ENCODE measurements at places on chromosomes 7 and 10.
A peak's percentile ranks its signal among the peaks of the same experiment; 100 is the strongest.

GRCh38 chr7:77680266-77680665 is 16.0 kb upstream of the RSBN1L start:
- no peak for DNase-seq

DNA sequence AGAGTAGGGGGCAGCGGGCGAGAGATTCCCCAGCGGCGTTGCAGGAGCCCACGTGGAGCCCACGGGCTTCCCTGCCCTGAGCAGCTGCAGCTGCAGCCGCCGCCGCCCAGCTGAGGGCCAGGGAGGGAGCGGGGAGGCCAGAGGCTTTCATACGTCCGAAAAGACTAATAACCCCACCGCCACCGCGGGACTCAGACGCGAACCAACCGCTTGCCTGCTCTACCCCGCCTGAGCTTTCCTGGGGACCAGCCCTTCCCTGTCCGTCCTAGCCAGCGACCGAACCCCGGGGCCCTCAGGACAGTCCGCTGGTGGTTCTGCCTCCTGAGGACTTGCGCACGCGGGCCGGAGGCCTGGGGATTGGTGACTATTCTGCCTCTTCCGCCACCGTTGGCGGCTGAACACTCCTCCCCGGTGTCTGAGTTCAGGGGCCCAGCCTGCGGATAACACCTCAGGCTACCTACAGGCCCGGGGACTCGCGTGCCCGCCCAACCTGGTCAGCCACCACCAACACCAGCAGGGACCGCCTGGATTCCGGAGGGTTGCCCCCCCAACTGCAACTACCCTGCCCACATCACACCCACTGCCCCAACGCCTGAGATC is 18.4 kb downstream of the IFT22 start:
- DNase-seq, result no peak

DNA sequence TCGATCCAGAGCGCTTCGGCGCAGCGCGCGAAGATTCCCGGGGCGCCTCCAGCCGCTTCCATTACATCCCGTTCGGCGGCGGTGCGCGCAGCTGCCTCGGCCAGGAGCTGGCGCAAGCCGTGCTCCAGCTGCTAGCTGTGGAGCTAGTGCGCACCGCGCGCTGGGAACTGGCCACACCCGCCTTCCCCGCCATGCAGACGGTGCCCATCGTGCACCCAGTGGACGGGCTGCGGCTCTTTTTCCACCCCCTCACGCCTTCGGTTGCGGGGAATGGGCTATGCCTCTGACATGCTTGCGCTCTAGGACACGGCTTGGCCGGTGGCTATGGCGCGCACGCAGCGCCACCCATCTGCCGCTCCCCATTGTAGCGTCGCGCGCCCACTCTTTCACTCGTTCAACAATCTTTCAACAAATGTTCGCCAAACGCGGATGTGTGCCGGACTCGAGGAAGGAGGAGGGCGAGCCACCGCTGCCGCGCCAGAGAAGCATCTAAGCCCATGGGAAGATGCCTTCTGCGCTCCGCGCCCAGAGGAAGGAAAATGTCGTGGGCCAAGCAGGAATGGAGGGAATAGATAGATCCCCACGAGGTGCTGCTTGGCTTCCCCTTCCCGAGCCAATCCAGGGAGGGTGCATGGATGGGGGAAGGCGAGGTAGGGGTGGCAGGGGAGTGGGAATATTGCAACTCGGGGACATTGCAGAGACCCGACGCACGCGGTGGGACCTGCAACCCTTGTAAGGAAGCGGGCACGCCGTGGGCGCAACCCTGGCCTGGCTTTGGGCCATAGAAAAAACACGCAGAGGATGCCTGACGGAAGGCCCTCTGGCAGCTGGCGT is 5.1 kb upstream of the CYP26A1 start:
- peak; percentile 46 for DNase-seq

GRCh38 chr7:46744957-46745706 is 824.1 kb upstream of the IGFBP3 start:
- no peak for DNase-seq

- no peak for DNase-seq
Measured at GRCh38 chr7:23490357-23491135, 20.3 kb upstream of the IGF2BP3 start.

GRCh38 chr7:158910254-158911053 is 54.1 kb downstream of the DYNC2I1 start:
- DNase-seq, result no peak

DNA sequence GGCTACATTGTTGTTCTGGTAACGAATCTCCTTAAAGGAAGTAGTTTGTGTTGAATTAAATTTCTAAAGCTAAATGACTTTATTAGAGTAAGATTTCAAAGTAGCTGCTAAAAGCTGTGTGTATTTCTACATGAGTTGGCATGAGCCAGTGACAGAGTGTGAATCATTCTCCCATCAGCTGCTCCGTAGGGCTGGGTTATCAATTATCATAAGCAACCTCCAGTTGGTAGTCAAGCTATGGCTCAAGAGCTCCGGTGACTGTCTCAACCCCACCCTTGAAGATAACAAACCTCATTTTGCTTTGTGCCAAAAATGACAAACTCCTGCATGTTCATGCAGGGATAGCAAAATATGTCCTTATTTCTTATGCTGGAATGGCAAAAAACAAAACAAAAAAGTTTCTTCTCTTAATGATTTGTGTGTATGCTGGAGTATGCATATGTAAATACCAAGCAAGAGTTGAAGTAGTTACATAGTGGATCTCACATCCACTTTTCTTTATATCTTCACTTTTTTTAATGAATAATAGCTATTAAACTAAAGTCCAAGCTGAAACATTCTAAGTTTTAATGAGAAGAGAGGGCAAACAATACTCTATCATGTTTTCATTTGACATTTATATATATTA is 249.4 kb downstream of the CACNA2D1 start:
- peak; percentile 66 for DNase-seq

GRCh38 chr10:90998733-90999511 is 78.0 kb upstream of the ANKRD1 start:
- no peak for DNase-seq

DNA sequence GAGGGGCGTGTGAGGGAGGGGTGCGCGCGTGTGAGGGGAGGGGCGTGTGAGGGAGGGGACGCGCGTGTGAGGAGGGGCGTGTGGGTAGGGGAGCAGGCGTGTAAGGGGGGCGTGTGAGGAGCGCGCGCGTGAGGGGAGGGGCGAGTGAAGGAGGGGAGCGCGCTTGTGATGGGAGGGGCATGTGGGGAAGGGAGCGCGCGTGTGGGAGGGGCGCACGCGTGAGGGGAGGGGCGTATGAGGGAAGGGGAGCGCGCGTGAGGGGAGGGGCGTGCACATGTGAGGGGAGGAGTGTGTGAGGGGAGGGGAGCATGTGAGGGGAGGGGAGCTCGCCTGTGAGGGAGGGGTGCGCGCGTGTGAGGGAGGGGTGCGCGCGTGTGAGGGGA is 19.1 kb downstream of the MXI1 start:
- DNase-seq, result peak; percentile 96

DNA sequence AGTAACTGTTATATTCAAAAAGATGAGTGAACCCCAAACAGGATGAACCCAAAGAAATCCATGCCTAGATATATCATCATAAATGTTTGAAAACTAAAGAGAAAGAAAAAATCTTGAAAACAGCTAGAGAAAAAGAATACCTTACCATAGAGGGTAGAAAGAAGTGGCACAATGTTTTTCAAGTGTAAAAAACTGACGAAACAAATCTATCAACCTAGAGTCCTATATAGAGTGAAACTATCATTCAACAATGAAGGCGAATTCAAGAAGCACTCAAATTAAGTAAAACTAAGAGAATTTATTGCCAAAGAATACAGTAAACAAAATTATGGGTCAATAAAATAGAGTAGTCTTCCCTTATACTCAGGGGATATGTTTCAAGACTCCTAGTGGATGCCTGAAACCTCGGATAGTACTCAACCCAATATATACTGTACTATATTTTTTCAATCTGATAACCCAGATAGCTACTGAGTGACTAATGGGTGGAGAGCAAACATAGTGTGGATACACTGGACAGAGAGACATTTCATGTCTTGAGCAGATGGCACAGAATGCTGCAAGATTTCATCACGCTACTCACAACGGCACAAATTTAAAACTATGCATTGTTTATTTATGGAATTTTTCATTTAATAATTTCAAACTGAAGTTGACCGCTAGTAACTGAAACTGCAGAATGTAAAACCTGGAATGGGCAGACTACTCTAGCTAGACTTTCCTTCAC is 52.6 kb upstream of the TMEM106B start:
- DNase-seq, result no peak

- peak; percentile 44 for DNase-seq
Measured at GRCh38 chr10:7153750-7154149, 257.1 kb downstream of the SFMBT2 start.

DNA sequence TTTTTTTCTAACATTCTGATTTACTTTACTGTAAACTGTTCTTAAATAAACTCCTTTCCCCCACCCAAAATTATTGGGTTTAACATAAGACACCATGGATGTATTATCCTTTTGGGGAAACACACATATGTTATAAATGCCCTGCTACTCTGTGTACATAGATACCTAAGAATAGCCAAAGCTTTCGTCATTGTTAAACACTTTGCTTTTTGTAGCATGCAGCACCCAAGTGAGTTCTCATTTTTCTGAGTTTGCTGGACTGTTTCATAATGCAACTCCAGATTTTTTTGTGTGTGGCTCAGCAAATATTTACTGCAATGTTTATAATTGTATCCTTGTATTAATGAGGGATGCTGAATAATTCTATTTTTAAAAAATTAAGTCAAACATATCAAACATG is 86.9 kb downstream of the VTI1A start:
- DNase-seq, result no peak

DNA sequence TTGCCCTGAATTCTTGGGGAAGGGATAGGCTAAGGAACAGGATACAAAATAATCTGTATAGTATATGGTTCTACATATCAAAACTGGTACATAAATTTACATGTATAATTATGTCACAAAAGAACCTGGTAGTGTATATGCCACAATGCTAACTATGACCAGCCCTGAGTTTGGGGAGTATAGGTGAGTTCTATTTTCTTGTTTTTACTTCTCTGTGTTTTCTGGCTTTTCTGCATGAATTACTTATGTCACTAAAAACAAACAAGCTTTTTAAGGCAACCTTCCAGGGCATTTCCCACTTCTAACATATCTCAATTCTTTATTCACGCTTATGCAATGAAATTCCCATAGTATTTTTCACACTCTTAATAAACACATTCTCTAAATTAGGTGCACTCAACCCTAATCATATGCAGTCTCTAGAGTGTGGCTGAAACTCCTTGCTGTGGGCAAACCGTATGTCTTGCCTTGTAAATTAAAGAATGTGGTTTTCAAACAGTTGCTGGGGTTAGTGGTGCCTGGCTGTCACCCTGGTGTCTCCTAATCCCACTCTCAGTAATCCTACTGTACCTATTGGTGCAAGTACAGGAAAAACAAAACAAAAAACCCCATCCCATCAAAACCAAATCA is 14.0 kb upstream of the INSIG1 start:
- DNase-seq, result no peak

GRCh38 chr7:30479202-30480120 is 877 bp upstream of the NOD1 start:
- DNase-seq, result peak; percentile 29

GRCh38 chr10:26574783-26575182 is 122.7 kb upstream of the PDSS1 start:
- no peak for DNase-seq

DNA sequence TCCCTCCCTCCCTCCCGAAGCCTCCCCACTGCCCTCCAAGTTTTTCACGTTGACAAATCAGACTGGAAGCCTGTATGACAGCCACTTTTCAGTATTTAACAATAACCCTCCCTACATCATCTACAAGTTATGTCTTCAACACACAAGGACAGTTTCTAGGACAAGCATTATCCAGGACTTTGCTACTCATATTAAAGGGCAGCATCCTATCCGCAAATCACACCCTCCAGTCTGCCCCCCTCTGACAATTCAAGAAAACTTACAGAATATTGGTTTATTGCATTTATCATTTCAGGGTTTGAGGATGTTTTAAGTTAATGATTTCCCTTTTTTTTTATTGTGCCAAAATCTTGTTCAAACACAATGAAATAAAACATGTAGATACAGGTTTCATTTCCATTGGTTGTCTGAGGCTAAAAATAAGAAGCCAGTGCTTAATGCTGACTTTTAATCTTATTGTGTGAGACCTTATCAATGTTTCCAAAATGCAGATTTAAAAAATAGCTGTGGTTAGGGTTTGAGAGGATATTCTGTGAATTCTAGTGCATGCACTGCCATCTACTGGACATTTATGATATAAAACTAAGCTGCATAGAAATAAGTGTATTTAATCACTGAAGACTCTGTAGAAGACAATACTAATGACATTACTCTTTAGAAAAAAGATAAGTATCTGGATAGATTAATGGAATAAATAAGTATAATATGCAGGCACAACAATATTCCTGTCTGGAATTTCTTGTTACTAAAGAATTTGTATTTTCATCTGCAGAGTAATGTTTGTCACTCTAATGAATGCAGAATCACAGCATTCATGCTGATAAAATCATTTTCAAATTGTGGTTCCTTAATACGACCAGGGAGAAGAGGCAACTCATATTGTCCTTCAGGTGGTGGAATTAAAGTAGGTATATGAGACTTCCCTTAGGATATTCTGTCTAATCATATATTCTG is 64.1 kb downstream of the CAV1 start:
- DNase-seq, result peak; percentile 59

DNA sequence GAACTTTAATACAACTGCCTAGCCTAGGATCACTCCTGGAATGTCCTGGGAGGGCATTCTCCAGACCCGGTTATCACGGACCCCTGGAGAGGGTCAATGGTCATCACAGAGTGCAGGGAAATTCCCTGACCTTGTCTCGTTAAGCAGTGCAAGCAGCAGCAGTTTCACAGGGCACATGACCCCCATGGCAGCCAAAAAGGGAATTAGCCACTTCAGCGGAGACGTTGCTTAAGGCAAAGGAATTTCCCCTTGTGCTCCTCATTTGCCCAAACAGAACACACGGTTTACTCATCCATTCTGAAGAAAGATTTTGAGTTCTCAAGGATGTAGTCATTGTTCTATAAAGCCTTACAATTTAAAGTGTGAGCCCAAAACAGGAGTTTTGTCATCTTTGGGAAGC is 260.3 kb downstream of the SNX13 start:
- peak; percentile 93 for DNase-seq

DNA sequence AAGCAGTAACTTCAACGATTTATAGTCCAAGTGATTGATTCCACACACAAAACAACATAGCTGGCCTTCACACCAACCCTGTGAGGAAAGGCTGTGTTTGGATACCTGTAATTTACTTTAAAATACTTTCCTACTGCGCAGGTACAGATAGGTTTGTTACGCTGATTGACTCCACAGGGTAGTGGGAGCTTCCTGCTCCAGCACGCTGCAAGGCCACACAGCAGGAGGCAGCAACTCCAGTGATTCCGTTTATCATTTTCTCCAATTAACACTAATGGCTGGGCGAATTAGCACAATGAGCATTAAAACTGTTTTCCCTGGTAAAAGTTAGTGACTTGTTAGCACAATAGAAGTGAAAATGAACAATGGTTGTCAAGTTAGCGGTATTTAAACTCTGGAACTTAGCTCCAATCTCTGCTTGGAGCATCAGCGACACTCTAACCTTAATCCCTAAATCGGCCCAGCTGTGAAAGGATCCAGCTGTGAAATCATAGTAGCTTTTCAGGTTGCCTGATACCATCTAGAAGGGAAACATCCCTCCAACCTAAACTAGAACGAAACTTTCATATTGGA is 959 bp downstream of the DCLRE1C start:
- peak; percentile 21 for DNase-seq

All from epithelial cell of esophagus (primary cell).